ENCODE measurements at places on chromosomes 1 and 21.
A peak's percentile ranks its signal among the peaks of the same experiment; 100 is the strongest.

DNA sequence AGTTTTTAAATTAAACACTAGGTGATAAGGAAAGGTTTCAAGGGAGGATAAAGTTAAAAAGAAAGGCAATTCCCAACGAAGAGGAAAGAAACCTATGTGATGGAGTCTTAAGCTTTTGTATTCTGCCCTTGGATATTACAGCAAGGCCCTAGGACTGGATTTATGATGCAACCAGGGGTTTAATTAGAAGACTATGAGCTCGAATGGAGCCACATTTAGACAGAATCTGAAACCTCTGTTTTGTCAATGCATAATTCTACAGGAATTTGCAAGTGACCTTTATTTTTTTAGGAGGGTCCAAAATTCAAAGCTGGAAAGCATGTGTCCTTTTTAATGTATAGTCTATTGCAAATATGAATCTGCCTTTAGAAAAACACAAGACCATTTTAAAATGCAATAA is 37.9 kb downstream of the TGFB2 start:
- DNase-seq = no peak

- DNase-seq = no peak
These were observed 69.1 kb upstream of the ABCG1 start for GRCh38 chr21:42149656-42150473.

GRCh38 chr1:14654554-14654953 is 56.1 kb downstream of the KAZN start:
- DNase-seq = no peak

GRCh38 chr21:44718571-44718970 is 7.2 kb upstream of the TSPEAR start:
- no peak for DNase-seq

GRCh38 chr1:154595621-154596020 is 12.4 kb downstream of the ADAR start:
- no peak for DNase-seq

DNA sequence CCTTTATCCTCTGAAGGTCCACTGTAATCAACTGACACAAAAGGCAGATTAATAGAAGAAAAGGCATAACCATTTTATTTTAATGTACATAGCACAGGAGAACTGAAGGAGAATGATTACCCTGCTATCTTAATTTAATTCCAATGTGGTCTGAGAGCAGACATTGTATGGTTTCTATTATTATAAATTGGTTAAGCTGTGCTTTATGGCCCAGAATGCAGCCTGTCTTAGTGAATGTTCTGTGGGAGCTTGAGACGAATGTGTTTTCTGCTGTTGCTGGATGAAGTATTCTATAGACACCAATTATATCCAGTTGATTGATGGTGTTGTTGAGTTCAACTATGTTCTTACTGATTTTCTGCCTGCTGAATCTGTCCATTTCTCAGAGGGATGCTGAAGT is 25.0 kb upstream of the SLC2A1 start:
- no peak for DNase-seq

DNA sequence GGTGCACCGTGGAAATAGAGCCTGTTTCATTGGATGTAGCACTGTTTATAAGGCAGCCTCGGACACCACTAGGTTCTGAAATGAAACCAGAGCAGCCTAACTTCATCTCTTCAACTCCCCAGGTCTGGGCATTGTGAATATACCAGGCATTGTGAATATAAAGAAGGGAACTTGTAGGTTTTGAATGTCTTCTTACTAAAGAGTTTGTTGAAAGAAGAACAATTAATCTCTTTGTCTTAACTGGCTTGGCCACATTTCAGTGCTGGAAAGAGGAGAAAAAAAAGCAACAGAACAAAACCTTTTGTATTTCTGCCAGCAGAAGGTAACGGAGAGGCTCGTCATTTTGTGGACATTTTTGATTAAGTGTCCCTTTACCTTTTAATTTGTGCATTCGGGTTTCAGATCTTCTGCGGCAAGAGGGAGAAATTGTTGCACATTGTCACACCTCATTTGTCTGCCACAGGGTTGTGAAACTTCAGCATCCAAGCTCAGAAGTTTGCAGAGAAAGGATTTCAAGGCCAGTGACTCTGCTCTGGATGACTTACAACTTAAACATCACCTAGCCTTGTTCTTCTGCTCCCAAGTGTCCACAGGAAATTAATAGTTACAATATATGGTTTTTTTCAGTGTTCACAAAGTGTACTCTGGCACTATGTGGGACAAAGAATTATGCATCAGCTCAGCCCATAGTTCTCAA is 158.3 kb downstream of the KAZN start:
- no peak for DNase-seq

DNA sequence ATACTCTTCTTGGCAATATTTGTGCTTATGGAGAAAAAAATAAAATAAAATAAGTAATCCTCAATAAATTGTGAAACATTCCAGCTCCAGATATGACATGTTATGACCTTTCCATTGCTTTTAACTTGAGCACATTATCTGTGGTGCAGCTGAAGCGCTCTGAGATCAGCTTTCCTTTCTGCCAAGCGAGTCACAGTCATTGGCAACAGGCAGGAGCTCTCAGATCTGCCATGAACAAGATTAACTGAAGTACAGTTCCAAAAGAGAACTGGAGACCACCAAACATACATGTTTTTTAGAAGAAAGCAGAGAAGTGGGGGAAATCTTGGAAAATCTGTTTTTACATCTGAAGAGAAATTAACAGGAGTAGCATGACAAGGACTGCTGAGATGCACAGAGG is 89.2 kb upstream of the DSCAM start:
- no peak for DNase-seq

DNA sequence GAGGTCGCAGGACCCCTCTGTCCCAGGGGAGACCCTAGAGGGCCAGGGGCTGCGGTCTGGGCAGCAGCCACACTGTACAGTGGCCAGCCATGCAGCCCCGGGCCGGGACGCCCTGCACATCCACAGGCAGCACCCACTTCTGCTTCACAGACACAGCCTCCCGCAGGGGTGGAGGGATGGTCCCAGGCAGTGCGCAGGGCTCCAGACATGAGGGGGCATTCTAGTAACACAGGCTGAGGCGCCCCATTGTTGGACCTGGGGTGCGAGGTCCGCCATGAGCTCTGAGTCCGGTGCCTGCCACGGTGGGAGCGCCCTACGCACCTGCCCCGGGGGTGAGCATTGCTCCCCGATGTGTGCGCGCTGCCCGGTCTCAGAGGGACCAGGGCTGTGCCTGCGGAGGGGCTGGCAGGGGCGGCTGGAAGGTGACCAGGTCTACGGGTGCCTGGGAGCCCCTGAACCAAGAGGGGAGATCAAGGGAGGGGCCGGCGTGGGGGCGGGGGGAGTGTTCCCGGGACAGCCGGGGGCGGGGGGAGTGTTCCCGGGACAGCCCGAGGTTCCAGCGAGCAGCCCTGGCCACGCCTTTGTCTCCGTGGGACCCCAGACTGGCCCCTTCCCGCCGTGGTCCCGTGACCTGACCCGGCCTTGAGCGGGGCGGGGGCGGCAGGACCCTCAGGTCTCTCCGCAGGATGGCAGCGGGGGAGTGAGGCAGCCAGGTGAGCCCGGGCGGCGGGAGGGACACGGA is 4.5 kb downstream of the MMEL1 start:
- no peak for DNase-seq

GRCh38 chr1:9835758-9836631 is 12.2 kb upstream of the CLSTN1 start:
- DNase-seq = no peak

GRCh38 chr1:29426701-29427279 is 190.5 kb downstream of the PTPRU start:
- DNase-seq = no peak

- DNase-seq = no peak
These were observed 11.5 kb upstream of the RBBP5 start for GRCh38 chr1:205133287-205133686.

DNA sequence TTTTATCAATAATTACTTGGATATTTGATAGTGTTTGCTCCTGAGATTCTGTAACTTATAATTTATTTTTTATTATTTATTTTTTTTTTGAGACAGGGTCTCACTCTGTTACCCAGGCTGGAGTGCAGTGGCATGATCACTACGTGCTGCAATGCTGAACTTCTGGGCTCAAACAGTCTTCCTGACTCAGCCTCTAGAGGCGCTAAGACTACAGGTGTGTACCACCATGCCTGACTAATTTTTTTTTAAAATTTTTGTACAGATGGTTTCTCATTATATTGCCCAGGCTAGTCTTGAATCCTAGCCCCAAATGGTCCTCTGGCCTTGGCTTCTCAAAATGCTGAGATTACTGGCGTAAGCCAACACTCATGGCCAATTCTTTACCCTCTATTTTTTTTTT is 845.5 kb upstream of the ADGRL4 start:
- no peak for DNase-seq

- DNase-seq = peak; percentile 48
These were observed at the start of gene MEGF6 for GRCh38 chr1:3611170-3612019. Gene MEGF6, minus strand, starts transcription at chr1:3611508. Its CDS starts 240 bp downstream, at chr1:3611268.

GRCh38 chr1:65109487-65109886 is 38.5 kb upstream of the AK4 start:
- no peak for DNase-seq

GRCh38 chr1:3880429-3881192 is 19.5 kb downstream of the C1orf174 start:
- no peak for DNase-seq

DNA sequence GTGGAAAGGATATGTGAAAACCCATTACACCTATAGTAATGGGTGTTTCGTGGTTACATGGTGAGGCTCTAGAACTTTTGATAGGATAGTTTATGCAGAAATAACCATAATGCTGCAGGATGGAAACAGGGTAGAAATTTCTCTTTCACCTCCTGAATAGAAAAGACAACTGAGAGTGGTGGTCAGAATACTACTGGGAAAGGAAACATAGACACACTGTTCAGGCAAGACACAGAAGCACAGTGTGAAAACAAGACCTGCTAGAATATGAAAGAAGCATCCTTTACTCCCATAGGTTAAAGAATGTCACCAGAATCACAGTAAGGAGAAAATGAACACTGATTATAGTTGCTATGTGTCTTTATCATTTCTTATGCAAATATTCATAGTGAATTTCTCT is 496.6 kb downstream of the DPYD start:
- no peak for DNase-seq

- DNase-seq = no peak
These were observed 18.0 kb upstream of the RIPPLY3 start for GRCh38 chr21:36988536-36988935.

- DNase-seq = no peak
These were observed 34.6 kb upstream of the TNFSF4 start for GRCh38 chr1:173241528-173242347.

DNA sequence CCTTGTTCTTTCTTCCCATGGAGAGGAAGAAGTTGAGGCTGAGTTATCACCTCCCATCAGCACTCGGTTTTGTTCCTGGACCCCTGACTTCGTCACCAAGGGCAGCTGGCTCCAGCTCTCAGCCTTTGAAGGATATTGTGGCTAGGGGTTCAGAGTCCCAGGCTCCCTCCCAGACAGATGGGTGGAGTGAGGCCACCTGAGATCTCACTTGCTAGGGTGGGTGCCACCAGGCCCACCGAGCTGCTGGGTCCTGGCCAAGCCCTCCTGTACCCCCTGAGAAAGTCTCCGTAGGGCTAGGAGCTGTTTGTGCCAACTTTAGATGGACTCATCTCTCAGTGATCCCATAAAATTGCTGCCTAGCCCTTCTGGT is 6.9 kb downstream of the MX2 start:
- no peak for DNase-seq

DNA sequence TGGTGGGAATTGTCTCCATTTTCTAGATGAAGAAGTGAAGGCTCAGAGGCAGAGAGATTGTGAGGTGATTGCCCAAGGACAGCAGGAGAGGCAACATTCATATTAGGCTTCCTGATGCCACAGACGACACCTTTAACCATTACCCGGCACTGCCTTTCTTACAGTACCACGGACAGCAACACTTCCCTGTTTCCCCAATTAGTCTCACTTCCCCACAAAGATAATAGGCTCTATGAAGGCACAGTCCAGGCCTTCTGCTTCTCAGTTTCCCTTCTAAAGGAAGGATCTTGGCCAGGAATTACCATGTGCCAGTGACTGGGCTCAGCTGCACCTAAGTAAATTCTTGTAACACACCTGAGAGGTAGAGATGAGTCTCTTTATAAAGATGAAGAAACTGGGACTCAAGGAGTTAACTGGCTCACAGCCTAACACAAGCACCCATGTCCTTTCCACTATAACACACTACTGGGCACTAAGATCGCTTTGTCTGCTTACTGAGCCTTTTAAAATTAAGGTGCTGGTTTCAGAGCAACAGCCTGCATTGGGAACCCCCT is 9.6 kb downstream of the IGSF9 start:
- DNase-seq = no peak

DNA sequence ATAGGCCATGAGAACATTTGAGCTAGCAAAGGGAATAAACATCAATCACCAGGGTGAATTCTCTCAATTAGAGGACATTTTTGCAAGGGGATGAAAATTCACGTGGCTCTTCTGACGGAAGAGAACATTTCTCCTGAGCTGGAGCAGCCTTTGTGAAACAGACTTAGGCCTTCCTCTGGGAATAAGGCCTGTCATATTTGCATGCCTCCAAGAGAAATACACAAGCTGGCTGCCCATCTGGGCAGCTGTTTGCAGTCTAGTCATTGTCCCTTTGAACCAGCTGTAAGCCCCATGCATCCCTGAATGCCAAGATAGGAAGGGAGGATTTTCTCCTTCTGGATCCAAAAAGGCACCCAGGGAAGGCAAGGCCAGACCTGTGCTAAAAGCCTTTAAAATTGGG is 5.5 kb downstream of the LEMD1 start:
- DNase-seq = no peak
